ENCODE measurements at places on chromosomes 1 and 21.

GRCh38 chr1:30658014-30658336 lies 65.4 kb downstream of the MATN1 start:
- DNase-seq = no peak

- DNase-seq = no peak
These were observed 94.1 kb downstream of the SIK1 start for GRCh38 chr21:43332861-43333297.

GRCh38 chr1:11211925-11212587 lies 22.9 kb downstream of the ANGPTL7 start:
- no peak for DNase-seq

GRCh38 chr1:211370669-211371068 lies 44.0 kb downstream of the TRAF5 start:
- DNase-seq = no peak

- DNase-seq = no peak
These were observed 62.8 kb upstream of the NGF start for GRCh38 chr1:115400891-115401290.

DNA sequence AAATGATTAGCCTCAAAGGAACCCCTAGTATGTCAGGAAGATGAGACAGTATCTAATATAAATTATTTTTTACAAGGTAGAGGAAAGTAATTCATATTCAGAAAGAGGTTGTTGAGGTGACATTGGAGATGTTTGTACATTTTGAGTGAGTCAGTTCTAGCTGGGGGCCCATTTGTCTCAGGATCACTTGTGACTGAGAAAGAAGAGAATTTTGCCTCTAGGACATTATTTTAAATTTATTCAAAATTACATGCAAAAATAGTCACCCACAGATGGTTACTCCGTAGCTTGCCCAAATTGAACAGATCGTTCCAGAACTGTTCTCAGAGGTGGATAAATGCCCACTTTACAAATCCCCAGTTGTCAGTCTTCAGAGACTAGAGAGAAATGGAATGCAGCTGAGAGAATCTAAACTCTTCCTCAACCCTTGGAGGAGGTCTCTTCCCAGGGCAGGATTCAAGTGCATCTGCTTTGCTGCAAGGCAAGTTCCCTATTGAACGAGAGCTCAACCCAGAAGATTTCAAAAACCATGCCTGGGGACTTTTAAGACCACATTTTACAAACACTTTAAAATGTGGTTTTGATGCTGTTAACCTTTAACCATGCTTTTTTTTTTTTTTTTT lies 987.8 kb upstream of the ADAMTS5 start:
- no peak for DNase-seq

GRCh38 chr1:115458426-115459114 lies 120.5 kb upstream of the NGF start:
- DNase-seq = no peak

- DNase-seq = no peak
These were observed 152.3 kb downstream of the FCRL5 start for GRCh38 chr1:157399984-157400382.

DNA sequence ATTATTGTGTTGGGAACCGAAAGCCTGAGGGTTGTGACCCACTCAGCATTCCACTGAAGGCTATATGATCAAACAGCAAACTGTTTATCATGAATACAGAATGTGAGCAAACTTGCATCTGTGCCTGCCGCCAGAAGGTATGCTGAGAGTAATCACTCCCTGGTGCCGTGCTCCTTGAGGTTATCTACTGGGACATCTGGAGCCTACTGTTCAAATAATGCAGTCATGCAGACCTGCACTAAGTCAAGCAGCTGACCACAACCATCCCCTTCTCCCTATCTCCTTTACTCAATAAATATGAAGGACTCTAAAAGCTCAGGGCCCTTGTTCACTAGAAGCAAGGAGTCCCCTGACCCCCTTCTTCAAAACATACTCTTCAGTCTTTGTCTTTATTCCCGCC lies 13.5 kb downstream of the GSTM5 start:
- no peak for DNase-seq

GRCh38 chr1:178337091-178337706 lies 159.6 kb downstream of the CLEC20A start:
- DNase-seq = no peak

GRCh38 chr1:241387216-241387615 lies 30.2 kb upstream of the RGS7 start:
- DNase-seq = no peak

- DNase-seq = no peak
These were observed 6.7 kb downstream of the C1orf115 start for GRCh38 chr1:220696863-220697231.

GRCh38 chr1:1331068-1331965 lies at the start of gene TAS1R3:
TAS1R3 (plus strand) TSS chr1:1331280; CDS start chr1:1331346, 66 bp downstream.
- DNase-seq = no peak

GRCh38 chr1:16152481-16153087 lies 3.3 kb downstream of the EPHA2 start:
- DNase-seq = no peak

GRCh38 chr1:202599669-202600431 lies 110.4 kb downstream of the SYT2 start:
- DNase-seq = peak; percentile 45

DNA sequence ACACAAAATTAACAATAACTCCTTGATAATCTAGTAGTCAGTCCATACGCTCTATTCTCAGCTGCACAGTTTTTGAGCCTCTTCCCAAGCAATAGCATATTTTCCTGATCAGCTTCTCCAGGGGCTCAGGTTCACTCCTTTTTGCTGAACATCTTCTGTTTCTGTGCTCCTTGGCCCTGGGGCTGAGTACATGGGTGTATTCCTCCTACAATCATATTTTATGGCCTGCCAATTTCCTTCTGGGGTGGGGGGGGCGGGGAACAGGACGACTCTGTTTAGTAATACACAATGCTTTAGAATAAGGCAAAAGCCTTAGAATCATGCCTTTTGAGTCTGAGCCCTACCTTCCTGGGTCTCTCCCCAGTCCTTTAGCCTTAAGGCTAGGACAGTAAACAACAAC lies 8.5 kb downstream of the CLDN19 start:
- no peak for DNase-seq

- peak; percentile 67 for DNase-seq
These were observed 73.8 kb upstream of the ZNF281 start for GRCh38 chr1:200483491-200484143.

- no peak for DNase-seq
These were observed 212.8 kb downstream of the DYRK1A start for GRCh38 chr21:37579356-37579755.

DNA sequence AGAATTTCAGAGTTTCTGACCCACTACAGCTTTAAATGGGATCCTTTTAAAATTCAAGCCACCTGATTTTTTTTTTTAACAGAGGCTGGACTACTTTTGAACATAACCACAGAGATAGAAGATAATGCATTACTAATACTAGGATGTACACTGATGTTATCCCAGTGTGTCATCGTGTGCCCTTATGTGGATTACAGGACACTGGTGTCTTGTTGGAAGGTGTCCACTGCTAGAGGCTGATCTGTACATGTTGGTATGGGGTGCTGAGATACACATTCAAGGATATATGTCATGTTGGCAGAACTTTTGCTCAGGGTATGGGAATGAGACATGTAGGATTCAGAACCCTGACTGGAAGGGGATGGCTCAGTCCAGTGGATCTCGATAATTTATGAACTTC lies 56.3 kb downstream of the INAVA start:
- DNase-seq = no peak

DNA sequence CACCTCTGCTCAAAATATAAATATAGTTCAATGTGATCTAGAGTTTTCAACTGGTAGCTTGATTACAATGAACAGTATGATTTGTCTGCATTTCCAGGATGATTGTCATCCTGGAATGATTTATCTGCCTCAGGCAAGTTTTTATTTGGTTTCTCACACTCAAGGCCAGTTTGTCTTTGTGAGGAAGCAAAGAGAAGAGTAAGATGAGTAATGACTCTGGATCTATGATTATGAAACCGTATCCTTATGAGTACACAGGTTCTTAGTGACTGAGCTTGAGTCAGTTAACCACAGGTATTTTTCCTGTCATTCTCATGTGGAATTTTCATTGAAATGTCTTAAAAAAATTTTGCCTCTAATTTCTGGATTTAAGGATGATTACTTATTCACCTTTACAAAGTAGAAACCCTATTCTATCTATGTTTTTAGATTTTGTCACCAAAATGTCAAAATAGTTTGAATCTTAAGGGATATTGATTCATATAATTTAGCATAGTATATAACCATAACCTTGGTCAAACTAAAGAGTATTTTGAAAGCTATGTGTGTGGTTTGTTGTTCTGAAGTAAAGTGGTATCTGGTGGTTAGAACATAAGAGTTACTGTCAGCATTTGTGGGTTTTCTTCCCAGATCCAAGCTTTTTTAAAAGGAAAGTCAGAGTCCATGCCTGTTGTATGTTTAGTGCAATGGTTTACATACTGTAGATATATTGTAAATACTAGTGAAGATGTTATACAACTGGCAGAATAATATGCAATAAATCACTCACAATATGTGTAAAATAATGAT lies 145.0 kb downstream of the RASAL2 start:
- DNase-seq = no peak

- no peak for DNase-seq
These were observed 13.2 kb downstream of the MEGF6 start for GRCh38 chr1:3598051-3598491.

DNA sequence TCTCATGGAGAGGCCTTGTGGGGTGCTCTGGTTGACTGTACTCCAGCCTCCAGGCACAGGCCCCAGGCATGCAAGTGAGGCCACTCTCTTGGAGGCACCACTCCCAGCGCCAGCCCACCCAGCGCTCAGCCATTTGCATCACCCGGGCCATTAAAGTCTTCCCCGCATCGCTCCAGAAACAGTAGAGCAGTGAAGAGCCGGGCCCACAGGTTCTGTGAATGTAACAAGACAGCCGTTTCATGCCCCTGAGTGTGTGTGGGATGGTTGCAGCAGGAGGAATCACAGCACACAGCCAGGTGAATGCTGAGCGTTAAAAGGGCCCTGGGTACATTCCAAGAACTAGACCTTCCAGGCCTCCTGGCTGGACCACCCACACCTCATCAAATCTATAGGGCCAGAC lies 19.0 kb upstream of the CD2 start:
- no peak for DNase-seq

DNA sequence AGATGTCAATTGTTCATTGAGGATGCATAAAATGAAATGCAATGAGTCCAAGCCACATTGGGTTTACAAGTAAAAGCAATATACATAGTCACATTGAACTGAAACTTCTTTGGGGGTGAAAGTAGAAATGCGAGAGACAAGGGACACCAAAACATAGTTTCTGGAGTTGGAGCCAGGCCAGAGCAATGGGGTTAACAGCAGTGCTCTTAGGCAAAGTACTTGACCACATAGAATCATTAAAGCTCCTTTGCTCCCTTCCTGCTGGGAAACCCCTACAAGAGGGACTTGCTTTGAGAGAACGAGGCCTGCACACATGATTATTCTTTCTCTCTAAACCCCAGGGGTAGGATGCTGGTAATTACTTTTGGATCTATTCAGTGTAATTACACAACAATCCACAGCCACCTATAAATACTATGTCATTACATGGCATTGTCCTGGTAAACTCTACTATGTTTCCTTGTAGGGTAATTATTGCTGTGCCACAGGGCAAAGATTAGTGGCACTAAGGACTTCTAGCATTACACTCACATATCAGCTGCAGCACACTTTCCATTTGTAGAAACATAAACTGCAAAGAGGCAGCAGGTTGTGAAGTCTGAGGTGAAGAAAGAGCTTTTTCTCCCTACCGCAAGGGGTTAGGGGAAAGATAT lies 421.6 kb upstream of the PBX1 start:
- no peak for DNase-seq

GRCh38 chr1:184019069-184019468 lies 18.5 kb downstream of the COLGALT2 start:
- no peak for DNase-seq

- no peak for DNase-seq
These were observed 113.7 kb upstream of the RRP15 start for GRCh38 chr1:218171302-218171893.

DNA sequence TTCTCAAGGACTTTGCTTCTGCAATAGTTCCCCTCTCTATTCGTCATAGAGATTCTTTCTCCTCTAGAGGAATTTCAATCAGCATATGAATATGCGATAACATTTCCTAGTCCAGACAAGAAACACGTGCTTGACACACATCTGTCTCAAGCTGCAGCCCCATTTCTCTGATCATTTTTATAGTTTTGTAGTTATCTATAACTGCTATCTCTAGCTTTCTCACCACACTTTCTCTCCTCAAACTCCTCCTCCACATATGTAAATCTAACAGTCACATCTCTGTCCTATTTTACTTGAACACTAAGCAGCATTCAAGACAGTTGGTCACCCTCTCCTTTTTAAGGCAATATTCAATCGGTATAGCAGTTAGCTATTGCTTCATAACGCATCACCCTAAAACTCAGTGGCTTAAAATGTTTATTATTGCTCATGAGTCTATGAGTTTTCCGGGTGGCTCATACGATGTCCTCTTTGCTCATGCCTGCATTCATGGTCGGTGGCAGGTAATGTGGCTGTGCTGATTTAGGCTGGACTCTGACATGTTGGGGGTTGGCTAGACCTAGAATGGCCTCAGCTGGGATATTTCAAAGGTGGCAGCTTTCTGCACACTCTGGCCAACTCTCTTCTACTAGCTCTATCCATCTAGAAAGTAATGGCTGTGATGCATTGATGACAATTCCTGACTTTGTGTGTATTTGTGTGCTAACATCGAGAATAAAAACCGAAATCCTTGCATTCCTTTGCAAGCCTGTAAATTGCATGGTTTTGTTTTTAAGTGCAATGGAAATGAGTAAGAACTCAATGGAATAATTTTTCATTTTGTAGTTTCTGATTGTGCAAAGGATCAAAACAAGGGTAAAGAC lies 20.6 kb downstream of the ATP6V1G3 start:
- DNase-seq = no peak

DNA sequence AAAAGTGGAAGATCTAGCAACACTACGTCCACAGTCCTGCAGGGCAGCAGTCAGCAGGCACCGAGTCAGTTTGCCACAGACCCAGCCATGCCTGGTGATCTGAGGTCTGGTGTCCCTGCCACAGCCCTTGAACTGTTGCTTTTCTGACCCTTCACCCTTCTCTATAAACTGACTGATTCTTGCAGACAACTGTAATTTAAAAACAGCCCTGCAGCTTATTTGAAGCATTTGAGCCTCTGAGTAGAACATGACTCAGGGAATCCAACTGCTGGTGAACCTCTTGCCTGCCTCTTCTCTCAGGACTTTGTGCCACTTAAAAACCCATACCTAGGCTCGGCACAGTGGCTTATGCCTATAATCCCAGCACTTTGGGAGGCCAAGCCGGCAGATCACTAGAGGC lies 107.2 kb downstream of the EDEM3 start:
- DNase-seq = no peak

DNA sequence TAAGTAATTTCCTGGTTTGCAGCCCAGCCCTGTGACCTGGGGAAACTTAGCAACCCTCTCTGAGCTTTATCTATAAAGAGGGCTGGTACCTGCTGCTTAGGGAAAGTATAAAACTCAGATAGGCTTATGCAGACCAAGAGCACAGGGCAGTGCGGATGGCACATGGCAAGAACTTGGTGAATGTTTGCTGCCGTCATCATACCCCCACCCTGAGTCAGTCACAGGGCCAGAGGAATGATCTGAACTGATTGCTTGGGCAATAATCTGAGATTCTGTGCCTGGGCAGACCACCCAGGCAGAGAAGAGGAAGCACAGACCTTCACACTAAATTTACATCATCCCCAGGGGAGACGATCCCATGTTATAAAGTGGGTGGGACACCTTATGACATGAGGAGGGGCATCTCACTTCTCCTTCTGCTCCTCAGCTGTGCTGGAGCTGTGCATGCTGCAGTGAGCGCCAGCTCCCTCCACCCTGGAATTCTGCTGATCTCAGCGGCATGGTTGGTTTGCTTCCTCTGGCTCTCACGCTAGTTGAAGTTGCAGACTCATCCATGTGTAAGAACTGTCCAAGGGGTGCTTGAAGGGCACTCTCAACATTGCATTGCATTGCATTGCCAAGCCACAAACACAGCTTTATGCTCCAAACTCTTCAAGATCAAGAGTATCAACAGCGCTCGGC lies 197.1 kb downstream of the AJAP1 start:
- no peak for DNase-seq

Data from stimulated activated naive CD8-positive, alpha-beta T cell treated with anti-CD3 and anti-CD28 coated beads, Interleukin-15, Interleukin-2, amounts not matched to agents 100 U/mL and 50 U/mL, for 24 hours (primary cell).